ENCODE measurements at places on chromosomes 5 and 9. TPM values are rescaled to one million over a fixed set of nuclear protein-coding genes. Genes with fewer than 3 reads are reported as not detected.

The ITGA1 gene
- total RNA-seq = 28.9 TPM

The ENTPD2 gene
- total RNA-seq = not detected

The CD72 gene
- 0.19 TPM for total RNA-seq

The PCDHB15 gene
- total RNA-seq = 0.38 TPM

The COMMD10 gene
- 34.7 TPM for total RNA-seq

The EDIL3 gene
- 246 TPM for total RNA-seq

The TMEM215 gene
- total RNA-seq = not detected
